ENCODE measurements at places on chromosomes 5 and 9. TPM values are rescaled to one million over a fixed set of nuclear protein-coding genes. Genes with fewer than 3 reads are reported as not detected.

GRCh38 chr5:93677359-93677891, 64.0 kb downstream of the POU5F2 start:
- H3K4me3 ChIP-seq = no peak overlapping the region
- no peak for DNase-seq
- no peak overlapping the region for H3K27ac ChIP-seq
- H3K4me1 ChIP-seq = peaks cover 3% of the 10 kb centered on the region
- H3K27me3 ChIP-seq = no peaks in the 10 kb centered on the region

GRCh38 chr5:82534986-82535385, 256.8 kb upstream of the RPS23 start:
- H3K4me3 ChIP-seq = no peak overlapping the region
- no peaks in the 10 kb centered on the region for H3K4me1 ChIP-seq

DNA sequence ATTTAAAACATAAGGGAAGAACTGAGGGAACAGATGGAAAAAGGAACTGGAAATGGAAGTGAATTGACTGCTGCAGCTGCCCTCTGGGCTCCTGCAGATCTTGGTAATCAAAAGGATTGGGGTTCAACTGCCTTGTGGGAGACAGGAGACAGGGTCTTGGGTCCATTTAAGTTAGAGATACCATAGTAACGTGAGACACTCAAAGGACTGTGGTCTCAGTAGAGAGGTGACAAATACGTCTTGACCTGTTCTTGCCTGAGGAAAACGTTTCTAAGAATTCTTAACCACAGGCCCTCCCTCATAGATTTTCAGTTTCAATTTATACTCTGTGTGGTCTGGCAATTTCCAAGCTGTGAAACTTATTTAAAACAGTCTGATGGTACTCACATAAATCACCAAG, 100.8 kb upstream of the DHFR start:
- peak overlapping the region; percentile 89 for H3K27ac ChIP-seq
- H3K4me3 ChIP-seq = peak overlapping the region; percentile 44
- H3K4me1 ChIP-seq = peaks cover 70% of the 10 kb centered on the region
- no peaks in the 10 kb centered on the region for H3K27me3 ChIP-seq
- DNase-seq = peak; percentile 41

DNA sequence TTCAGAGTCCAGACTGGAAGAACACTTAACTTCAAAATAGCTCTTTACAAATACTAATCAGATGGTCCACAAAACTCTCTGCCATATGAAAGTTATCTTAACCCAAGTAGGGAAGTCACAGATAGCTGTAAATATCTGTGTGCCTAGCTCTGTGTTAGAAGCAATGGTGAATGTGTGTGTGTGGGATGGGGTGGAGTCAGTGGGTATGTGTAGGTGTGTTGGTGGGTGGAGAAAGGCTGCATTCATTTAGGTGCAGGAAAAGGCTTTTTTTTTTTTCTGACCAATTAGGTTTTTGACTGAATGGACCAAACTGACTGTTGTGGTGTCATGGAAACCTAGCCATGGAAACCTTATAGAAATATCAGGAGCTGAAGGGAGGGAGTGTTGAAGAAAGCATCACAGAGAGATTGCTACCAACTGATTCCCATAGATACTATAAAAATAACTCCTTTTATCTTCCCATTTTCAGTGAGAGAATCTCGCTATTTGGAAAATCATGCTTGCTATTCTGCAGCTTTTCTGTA, 156.2 kb upstream of the NR3C1 start:
- no peaks in the 10 kb centered on the region for H3K27me3 ChIP-seq
- H3K4me1 ChIP-seq = peaks cover 19% of the 10 kb centered on the region
- no peaks in the 10 kb centered on the region for H3K36me3 ChIP-seq

The MAMDC2 gene
- not detected for total RNA-seq

The AUH gene
- 30.8 TPM for total RNA-seq

DNA sequence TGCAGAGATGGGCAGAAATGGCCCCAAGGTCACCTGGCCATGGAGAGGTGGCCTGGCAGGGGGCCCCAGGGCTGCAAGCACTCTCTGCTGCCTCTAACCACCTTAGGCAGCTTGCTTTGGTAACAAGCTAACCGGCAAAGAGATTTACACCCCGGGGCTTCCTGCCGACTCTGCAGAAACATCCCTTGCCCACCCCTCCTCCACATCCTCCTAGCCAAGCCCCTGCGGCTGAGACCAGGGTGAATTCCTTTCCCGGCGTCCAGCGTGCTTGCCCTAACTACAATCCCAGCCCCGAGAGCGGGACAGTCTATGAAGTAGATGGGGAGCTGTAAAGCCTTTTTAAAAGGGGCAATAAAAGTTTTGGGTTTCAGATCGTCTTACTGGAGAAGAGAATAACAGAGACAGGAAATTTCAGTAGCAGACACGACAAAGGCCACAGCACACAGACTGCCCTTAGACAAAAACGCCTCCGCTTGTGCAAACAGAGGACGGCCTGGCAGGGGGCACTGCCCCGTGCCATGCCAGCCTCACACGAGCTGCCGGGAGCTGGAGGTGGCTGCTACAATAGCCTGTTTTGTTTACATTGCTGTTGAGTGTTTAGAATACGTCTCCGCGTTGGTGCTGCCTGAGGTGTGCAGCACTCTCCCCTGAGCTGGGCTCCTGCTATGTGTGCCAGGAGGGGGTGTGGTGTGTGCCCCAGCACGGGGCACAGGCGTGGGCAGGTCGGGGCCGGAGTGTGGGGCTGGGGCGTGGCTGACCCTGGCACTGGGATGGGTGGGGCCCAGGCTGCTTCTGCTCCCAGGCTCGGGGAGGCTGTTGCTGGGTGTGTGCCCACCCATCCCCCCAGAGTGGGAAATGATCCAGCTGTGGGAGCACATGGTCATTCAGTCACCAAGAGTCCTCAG, 15.3 kb downstream of the MYMK start:
- peak overlapping the region; percentile 47 for H3K4me3 ChIP-seq
- peaks cover 23% of the 10 kb centered on the region for H3K4me1 ChIP-seq
- DNase-seq = peak; percentile 34

DNA sequence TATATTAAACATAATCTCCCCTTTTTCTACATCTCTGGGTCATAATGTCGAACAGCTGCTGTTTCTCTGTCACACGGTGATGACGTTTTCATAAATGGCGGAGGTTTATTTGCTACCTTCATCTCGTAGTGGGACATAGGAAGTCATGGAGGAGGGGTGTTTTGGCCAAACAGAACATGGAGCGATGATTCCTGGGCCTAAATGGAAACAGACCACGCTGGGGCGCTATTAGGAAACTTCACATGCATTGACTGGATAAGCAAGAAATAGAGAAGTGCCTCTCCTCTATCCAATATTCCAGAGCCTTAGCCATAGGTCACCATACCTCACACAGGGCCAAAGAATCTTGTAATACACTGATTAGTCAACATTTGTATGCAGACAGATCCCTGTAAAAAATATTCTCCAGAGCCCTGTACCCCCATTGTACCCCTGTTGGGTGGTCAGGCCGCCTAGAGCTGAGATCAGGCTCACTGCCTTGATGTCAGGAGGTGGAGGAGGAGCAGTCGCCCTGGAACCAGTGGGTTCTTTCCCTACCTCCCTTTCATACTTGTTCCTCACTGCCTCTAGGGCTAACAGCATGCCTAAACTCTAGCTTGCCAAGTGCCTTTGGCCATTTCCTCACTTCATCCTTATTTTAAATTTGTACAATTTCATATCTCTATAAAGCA, 77.8 kb upstream of the SPIN1 start:
- H3K27me3 ChIP-seq = peaks cover 2% of the 10 kb centered on the region
- H3K27ac ChIP-seq = peak overlapping the region; percentile 28
- DNase-seq = no peak
- no peaks in the 10 kb centered on the region for H3K36me3 ChIP-seq

- H3K4me3 ChIP-seq = no peak overlapping the region
- H3K27ac ChIP-seq = peak overlapping the region; percentile 52
- H3K27me3 ChIP-seq = no peaks in the 10 kb centered on the region
- DNase-seq = no peak
- H3K36me3 ChIP-seq = no peaks in the 10 kb centered on the region
These were observed 64.6 kb downstream of the ENC1 start for GRCh38 chr5:74575741-74576538.

The SPOCK1 gene
- total RNA-seq = not detected

The ANKDD1B gene
- total RNA-seq = not detected

The PDCD1LG2 gene
- total RNA-seq = 0.14 TPM

The TAF11L10 gene
- total RNA-seq = not detected

GRCh38 chr9:88418715-88419540, 30.7 kb downstream of the SPIN1 start:
- H3K4me3 ChIP-seq = no peak overlapping the region
- H3K27me3 ChIP-seq = no peaks in the 10 kb centered on the region
- H3K27ac ChIP-seq = peak overlapping the region; percentile 69
- DNase-seq = peak; percentile 64

DNA sequence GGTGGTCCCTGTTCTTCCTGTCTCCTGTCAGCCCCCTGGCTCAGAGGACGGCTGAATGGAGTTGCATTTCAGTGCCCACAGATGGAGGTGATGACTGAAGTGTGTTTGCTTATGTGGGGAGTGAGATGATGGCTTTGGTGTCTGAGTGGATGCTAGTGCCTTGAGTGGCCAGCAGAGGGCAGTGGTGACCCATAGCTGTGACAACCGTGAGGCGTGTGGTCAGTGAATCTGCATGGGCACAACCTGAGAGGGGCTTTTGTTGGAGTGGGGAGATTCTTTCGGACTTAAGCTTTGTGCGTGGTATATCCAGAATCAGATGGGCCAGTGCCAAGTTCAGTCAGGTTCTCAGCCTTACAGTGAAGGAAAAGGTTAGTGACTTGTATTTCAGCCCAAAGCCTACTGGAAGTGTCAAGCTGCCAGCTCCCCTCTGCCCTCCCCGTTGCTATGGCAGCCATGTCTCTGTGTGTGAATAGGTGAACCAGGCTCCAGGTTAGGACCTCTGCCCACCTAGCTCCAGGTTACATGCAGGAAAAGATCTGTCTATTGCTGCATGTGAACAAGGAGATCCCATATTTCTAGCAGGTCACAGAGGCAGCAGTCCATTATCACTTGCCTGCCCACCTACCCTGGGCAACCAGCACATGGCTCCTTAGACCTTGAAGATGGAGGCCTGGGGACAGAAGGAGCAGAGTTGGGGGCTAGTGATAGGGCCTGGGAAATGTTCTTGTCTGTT, 14.7 kb upstream of the CXXC5 start:
- peak overlapping the region; percentile 43 for H3K27ac ChIP-seq
- no peaks in the 10 kb centered on the region for H3K27me3 ChIP-seq
- H3K36me3 ChIP-seq = peaks cover 11% of the 10 kb centered on the region
- peaks cover 46% of the 10 kb centered on the region for H3K4me1 ChIP-seq

The UNC5A gene
- not detected for total RNA-seq

The DMRT3 gene
- not detected for total RNA-seq

DNA sequence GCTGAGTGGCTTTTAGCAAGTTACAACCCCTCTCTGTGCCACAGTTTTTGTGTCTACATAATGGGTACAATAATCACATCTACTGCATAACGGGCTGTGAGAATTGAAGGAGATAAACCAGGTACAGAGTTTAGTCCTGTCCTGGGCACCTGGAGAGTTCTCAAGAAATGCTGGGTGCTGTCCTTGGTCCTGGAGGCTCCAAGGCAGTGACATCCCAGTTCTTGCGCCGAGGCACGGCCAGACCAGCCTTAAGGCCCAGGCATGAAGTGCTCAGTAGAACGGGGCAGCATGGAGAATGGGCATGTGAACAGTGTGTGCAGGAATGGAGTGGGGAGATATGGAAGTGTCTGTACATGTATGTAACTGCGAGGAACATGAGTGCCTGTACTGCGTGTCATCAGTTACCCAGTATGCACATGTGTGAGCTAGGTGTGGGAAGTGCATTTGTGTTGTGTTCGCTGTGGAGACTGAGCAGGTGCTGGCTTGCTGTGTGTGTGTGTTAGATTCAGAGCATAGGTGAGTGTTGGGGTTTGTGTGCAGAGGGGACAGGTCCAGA, 6.3 kb upstream of the UNC5A start:
- H3K4me1 ChIP-seq = no peaks in the 10 kb centered on the region
- peaks cover 41% of the 10 kb centered on the region for H3K27me3 ChIP-seq
- H3K4me3 ChIP-seq = no peak overlapping the region
- no peaks in the 10 kb centered on the region for H3K36me3 ChIP-seq
- H3K27ac ChIP-seq = no peak overlapping the region

DNA sequence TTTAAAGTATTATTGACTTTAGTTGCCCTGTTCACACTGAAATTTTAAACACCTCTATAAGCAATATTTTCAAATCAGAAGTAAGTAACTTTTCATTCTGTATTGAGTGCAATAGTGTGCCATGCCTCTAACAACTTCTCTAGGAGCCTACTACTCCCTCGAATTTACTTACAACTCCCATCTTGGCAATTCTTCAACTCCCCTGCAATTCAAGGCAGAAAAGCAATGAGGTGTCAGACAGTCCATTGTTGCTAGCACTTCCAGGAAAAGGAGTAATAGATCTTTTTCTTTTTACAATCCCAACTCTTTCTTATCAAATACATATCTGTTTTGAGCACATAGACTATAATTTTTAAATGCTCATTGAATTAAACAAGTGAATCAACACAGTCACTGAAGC, 222.7 kb upstream of the PUM3 start:
- no peak overlapping the region for H3K27ac ChIP-seq
- no peaks in the 10 kb centered on the region for H3K4me1 ChIP-seq
- H3K36me3 ChIP-seq = no peaks in the 10 kb centered on the region
- no peak overlapping the region for H3K4me3 ChIP-seq
- DNase-seq = no peak

GRCh38 chr5:142529626-142530278, 156.1 kb downstream of the FGF1 start:
- no peaks in the 10 kb centered on the region for H3K27me3 ChIP-seq
- no peaks in the 10 kb centered on the region for H3K36me3 ChIP-seq
- no peak overlapping the region for H3K27ac ChIP-seq
- no peak for DNase-seq
- H3K4me3 ChIP-seq = no peak overlapping the region

The SPARC gene
- not detected for total RNA-seq

- DNase-seq = no peak
- H3K27me3 ChIP-seq = no peaks in the 10 kb centered on the region
- no peak overlapping the region for H3K27ac ChIP-seq
- no peak overlapping the region for H3K4me3 ChIP-seq
- no peaks in the 10 kb centered on the region for H3K36me3 ChIP-seq
These were observed 19.1 kb upstream of the TRIO start for GRCh38 chr5:14123974-14124482.

The MEGF10 gene
- not detected for total RNA-seq

DNA sequence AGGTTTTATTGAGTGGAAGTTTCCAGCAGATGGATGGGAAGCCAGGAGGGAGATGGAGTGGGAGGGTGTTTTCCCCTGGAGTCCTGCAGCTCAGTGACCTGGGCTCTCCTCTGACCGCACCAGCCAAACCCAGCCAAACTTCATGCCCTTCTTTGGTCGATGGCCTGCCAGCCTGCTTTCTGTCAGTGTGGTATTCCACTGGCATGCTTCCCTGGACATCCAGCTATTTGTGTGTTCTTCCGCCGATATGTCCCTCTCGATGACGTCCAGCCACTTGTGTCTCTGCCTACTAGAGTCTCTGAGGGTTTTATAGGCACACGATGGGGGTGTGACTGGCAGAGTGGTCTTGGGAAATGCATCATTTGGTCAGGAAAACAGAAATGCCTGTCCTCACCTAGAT, 33.8 kb downstream of the GPBP1 start:
- peak overlapping the region; percentile 10 for H3K27ac ChIP-seq
- peaks cover 20% of the 10 kb centered on the region for H3K36me3 ChIP-seq
- H3K27me3 ChIP-seq = no peaks in the 10 kb centered on the region
- no peak for DNase-seq
- H3K4me3 ChIP-seq = no peak overlapping the region
- H3K4me1 ChIP-seq = peaks cover 72% of the 10 kb centered on the region

The RGMB gene
- total RNA-seq = 1.9 TPM

The HAND1 gene
- not detected for total RNA-seq

- H3K27ac ChIP-seq = no peak overlapping the region
- H3K4me3 ChIP-seq = no peak overlapping the region
- peaks cover 7% of the 10 kb centered on the region for H3K27me3 ChIP-seq
- no peaks in the 10 kb centered on the region for H3K36me3 ChIP-seq
- DNase-seq = no peak
These were observed 162.2 kb downstream of the OXCT1 start for GRCh38 chr5:41707853-41708603.

The SGCD gene
- not detected for total RNA-seq

All from activated CD8-positive, alpha-beta T cell treated with anti-CD3 and anti-CD28 coated beads for 36 hours (primary cell).